Large intestine (tissue), 12 donors: ENCODE measurements at places on chromosomes 12 and 14. TPM values are rescaled to one million over a fixed set of nuclear protein-coding genes. Genes with fewer than 3 reads are reported as not detected.

Gene EFS
- polyA plus RNA-seq: 19.0 TPM

Gene TMTC1
- 4.0 TPM for polyA plus RNA-seq

Gene B3GNT4
- polyA plus RNA-seq: 1.8 TPM

Gene CCDC88C
- 28.0 TPM for polyA plus RNA-seq

Gene MYO1H
- 1.0 TPM for polyA plus RNA-seq

Gene SELPLG
- 5.6 TPM for polyA plus RNA-seq

Gene ACSM4
- 0.04 TPM for polyA plus RNA-seq

Gene TAS2R8
- polyA plus RNA-seq: not detected

Gene DTD2
- polyA plus RNA-seq: 15.3 TPM

Gene MSI1
- polyA plus RNA-seq: 8.2 TPM

Gene TMEM233
- polyA plus RNA-seq: 0.51 TPM

Gene ITGB7
- polyA plus RNA-seq: 9.5 TPM

Gene KLRD1
- polyA plus RNA-seq: 2.6 TPM

Gene RPS6KA5
- polyA plus RNA-seq: 8.6 TPM

Gene KCNK13
- 0.64 TPM for polyA plus RNA-seq

Gene RBMS2
- 22.5 TPM for polyA plus RNA-seq

Gene TBX5
- not detected for polyA plus RNA-seq

Gene PRH2
- polyA plus RNA-seq: 0.55 TPM

Gene TRIM9
- polyA plus RNA-seq: 2.7 TPM

Gene ADAM21
- polyA plus RNA-seq: 0.09 TPM

Gene GYS2
- 0.03 TPM for polyA plus RNA-seq

Gene IL26
- polyA plus RNA-seq: 0.10 TPM

Gene SLC6A15
- 1.8 TPM for polyA plus RNA-seq

Gene TMEM52B
- polyA plus RNA-seq: 1.3 TPM

Gene PNN
- polyA plus RNA-seq: 155 TPM

Gene AQP2
- 0.01 TPM for polyA plus RNA-seq

Gene ANO4
- polyA plus RNA-seq: 3.4 TPM

Gene KERA
- 0.22 TPM for polyA plus RNA-seq

Gene TCL1B
- polyA plus RNA-seq: 0.03 TPM

Gene PPTC7
- polyA plus RNA-seq: 20.5 TPM

Gene GNPNAT1
- polyA plus RNA-seq: 21.3 TPM

Gene GLT8D2
- polyA plus RNA-seq: 15.2 TPM
